Choroid plexus epithelial cell (primary cell): ENCODE measurements at places on chromosomes 3 and 15.

DNA sequence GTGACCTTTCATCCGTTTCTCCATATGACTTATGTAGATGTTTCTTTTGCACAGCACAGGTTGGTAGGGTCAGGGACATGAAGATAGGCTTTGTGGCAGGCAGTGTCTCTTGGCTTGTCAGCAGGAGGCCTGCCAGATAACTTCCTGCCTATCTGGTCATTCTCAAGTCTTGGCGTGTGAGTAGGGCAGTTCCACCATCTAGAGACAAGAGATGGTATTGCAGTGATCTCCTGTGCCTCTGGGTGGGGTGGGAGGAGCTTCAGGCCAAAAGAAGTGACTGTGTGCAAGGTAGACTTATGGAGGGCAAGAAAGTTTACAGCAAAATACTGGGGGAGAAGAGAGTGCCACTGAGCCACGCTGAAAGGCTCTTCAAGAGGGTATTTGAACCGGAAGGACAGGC is 11.0 kb downstream of the TEX264 start:
- peak; percentile 94 for DNase-seq

- no peak for DNase-seq
Measured at GRCh38 chr15:87778358-87778757, 478.2 kb downstream of the NTRK3 start.

DNA sequence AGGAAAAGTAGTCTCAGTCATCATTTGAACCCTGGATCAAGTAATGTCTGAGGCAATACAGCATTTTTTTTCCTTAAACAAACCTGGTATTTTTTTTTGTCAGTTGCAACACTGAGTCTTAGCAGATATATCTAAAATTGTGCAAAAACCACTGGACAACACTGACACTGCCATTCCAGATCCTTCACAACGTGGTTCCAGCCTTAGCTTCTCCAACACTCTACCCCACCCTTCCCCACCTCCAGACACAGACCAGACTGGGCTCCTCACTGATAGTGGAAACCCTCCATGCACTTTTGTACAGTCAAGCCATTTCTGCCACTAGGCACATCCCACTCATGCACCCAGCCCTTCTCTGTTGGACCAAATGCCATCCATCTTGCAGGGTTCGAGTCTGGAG is 199.6 kb upstream of the CTNNB1 start:
- DNase-seq: no peak

DNA sequence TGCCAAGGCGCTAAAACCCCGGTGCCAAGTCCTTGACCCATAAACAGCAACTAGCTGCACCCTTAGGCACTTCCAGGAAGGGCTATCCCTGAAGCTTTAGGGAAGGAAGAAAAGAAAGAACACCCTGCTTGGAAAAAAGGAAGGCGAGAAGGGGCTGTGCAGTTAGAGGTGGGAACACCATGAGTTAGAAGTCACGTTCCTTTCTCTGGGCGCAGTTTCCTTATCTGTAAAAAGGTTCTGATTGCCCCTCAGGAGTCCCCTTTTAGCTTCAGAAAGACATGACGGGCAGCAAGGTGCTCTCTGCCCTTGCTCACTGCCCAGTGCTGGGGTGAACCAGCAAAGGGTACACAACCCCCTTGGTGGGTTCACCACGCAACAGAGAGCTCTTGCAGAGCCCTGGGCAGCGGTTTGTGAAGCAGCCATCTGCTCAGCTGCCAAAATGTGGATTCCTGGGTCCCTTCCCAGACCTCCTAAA is 798 bp downstream of the GCHFR start:
- DNase-seq: peak; percentile 20

DNA sequence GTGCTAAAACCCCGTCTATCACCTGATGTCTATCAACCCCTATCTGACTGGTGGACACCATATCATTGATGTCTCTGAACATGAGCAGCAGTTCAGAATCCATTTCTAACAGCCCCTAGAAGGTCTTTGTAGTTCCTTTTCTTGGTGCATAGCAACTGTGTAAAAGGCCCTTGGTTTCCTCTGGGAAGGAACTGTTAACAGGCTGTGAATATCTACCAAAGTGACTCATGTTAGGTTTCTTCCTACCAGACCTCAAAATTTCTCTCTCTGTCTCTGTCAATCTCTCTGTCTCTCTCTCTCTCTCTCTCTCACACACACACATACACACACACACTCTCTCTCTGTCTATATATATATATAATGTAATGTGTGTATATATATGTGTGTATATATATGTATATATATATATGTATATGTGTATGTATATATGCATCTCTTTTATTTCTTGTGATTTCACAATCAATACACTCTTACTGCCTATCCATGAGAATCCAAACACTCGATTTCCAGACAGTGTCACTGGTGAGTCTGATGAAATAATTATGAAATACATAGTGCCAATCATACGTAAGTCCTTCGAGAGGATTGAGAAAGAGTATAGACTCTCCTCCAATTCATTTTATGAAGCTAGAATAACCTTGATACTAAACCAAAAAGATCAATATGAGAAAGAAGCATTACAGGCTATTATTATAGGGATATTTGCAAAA is 335.9 kb upstream of the SLCO3A1 start:
- peak; percentile 38 for DNase-seq

DNA sequence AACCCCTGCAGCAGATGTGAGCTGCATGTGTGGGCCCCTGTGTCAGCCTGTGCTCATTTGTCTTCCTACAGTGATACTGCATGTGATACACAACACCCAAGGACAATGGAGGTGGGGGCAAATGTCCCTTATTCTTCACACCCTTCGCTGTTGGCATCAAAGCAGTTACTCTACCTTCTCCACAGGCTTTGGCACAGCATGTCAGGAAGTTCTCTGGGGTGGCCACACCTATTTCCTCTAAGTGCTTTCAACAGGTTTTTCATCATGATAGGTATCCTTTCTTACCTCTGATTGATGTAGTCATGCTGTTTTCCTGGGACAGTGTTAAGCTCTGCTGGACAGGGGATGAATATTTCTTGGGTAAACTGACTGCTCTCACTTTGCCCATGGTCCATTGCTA is 29.5 kb downstream of the ZNF662 start:
- DNase-seq: no peak

DNA sequence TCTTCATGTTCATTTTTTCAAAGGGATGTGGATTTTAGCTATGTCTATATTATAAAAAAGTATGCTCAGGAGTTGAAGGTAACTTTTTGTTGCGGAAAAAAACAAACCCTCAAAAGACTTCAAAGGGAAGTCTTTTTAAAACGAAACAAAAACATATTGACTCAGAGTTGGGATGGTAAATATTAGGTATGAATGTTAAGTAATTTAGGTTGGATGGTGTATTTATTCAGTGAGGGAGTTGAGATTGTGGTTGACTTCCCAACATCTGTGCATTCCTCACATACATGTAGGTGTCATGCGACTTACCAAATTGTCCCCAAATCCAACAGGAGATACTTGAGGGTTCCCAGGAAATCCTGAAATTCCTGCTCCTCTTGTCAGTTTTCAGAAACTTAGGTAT is 32.7 kb upstream of the PLSCR5 start:
- DNase-seq: no peak
